ENCODE measurements at places on chromosomes 5 and 9. TPM values are rescaled to one million over a fixed set of nuclear protein-coding genes. Genes with fewer than 3 reads are reported as not detected.

CDC25C gene
- not detected for total RNA-seq

NSMF gene
- 20.9 TPM for total RNA-seq

WDR31 gene
- total RNA-seq, result 0.67 TPM

PCDHB11 gene
- not detected for total RNA-seq

HRH2 gene
- 4.2 TPM for total RNA-seq

CARD6 gene
- total RNA-seq, result 4.6 TPM

PALM2AKAP2 gene
- not detected for total RNA-seq

OCLN gene
- 4.9 TPM for total RNA-seq

RASGEF1C gene
- not detected for total RNA-seq

BAAT gene
- 0.15 TPM for total RNA-seq
